SK-N-SH (cell line): ENCODE measurements at places on chromosomes 13 and 19. TPM values are rescaled to one million over a fixed set of nuclear protein-coding genes. Genes with fewer than 3 reads are reported as not detected.

LGI4 gene
- polyA plus RNA-seq: 0.05 and 0.15 TPM in 2 replicates

ZNF728 gene
- polyA plus RNA-seq: not detected in 2 replicates

ACER1 gene
- not detected in 2 replicates for polyA plus RNA-seq

OSCAR gene
- 0.97 and 1.2 TPM in 2 replicates for polyA plus RNA-seq

CYP2A7 gene
- polyA plus RNA-seq: not detected in 2 replicates

ZNF77 gene
- 4.4 and 6.6 TPM in 2 replicates for polyA plus RNA-seq

CAPN12 gene
- polyA plus RNA-seq: 1.7 and 3.0 TPM in 2 replicates
